Activated CD4-positive, alpha-beta T cell treated with anti-CD3 and anti-CD28 coated beads for 24 hours (primary cell): ENCODE measurements at places on chromosomes 11 and 22.
A peak's percentile ranks its signal among the peaks of the same experiment; 100 is the strongest.

GRCh38 chr11:67352546-67353316 lies 615 bp downstream of the POLD4 start:
- DNase-seq = no peak

GRCh38 chr11:108875134-108875533 lies 210.3 kb downstream of the DDX10 start:
- no peak for DNase-seq

DNA sequence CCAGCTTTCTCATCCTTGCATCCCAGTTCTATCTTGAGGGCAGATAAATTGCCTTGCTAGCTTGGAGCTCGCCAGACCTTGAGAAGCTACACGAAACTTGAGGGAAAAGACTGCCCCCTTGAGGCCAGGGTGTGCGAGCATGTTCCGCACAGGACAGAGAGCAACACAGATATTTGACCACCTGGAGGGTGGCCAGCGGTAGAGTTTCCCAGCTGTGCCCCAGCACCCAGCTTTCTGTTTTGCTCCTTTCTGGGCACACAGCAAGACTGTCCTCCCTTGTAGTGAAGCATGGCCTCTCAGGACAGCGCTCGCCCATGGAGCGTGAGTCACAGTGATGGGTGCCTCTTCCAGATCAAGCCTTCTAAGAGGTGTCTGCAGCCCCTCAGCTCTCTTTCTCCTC lies 23.5 kb downstream of the SPATA19 start:
- DNase-seq = peak; percentile 7

DNA sequence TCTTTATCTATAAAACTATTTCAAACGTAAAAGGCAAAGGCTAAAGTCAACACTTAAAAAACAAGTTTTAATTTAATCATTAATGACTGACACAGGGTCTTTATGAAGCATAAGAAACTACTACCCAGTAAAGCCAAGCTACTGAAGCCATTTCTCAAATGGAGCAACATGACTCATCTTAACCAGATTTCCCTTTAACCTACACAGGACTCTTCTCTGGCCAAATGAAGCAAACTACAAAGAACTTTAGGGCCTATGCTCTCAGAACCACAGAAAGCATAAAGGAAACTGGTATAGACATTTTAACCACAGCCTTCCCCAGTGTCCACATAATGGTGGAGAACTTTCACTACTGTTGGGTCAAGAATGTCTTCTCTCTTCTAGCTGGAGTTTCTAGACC lies 34.7 kb downstream of the ALG9 start:
- DNase-seq = no peak

DNA sequence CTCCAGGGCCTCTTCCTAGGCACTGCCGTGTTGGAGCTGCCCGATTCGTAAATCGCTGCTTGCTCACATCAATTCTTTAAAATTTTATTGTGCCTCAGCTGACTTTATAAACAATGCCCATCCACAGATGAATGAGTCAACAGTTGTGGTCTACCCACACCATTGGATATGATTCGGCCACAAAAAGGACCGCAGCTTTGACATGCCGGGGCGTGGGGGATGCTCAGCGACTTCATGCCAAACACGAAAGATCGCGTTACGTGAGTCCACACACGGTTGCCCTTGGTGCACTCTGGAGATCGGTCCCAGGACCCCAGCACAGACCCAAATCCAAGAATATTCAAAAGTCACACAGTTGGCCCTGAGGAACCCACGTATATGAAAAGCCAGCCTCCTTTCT lies 195.7 kb downstream of the CTTN start:
- DNase-seq = no peak

DNA sequence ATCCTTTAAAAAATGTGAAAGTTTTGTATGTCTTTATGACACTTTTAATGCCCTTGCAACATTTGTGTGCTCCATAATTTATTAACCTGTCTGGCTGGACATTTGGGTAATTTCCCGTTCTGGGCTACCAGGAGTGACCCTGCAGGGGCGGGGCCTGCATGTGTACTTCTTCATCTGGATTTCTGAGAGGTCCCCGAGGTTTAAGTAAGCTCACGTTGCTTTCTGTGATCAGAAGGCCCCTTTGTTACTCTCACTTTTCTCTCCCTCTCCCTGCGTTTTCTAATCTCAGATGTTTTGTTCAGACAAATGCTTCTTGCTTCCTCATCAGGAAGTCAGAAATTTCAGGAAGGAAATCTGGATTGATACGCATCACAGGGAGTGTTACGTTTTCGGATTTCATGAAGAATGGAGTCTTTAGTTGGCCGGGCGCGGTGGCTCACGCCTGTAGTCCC lies 78.9 kb upstream of the CRYBB3 start:
- no peak for DNase-seq

- DNase-seq = no peak
Observed at GRCh38 chr11:79362821-79363220, 78.0 kb downstream of the TENM4 start.

- DNase-seq = no peak
Observed at GRCh38 chr11:28464252-28464867, 356.2 kb downstream of the METTL15 start.

DNA sequence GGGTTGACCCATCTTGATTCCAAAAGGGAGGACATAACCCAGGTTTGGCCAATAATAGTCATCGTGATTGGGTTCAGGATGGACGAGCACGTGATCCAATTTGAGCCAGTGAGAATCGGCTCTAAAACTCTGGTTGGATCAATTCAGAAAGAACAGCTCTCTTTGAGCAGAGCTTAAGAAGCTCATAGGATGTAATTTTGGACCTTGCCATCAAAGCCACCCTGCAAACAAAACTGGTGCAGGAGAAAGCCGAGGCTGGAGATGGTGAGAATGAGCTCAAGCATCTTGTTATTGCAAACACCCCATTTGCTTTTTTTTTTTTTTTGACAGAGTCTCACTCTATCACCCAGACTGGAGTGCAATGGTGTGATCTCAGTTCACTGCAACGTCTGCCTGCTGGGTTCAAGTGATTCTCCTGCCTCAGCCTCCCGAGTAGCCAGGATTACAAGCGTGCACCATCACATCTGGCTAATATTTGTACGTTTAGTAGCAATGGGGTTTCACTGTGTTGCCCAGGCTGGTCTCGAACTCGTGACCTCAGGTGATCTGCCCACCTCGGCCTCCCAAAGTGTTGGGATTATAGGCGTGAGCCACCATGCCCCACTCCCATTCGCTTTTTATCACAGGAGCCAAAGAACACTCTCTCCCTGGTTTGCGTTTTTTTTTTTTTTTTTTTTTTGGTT lies 13.8 kb upstream of the MIAT start:
- DNase-seq = no peak

GRCh38 chr11:83336993-83337392 lies 50.8 kb upstream of the CCDC90B start:
- no peak for DNase-seq

DNA sequence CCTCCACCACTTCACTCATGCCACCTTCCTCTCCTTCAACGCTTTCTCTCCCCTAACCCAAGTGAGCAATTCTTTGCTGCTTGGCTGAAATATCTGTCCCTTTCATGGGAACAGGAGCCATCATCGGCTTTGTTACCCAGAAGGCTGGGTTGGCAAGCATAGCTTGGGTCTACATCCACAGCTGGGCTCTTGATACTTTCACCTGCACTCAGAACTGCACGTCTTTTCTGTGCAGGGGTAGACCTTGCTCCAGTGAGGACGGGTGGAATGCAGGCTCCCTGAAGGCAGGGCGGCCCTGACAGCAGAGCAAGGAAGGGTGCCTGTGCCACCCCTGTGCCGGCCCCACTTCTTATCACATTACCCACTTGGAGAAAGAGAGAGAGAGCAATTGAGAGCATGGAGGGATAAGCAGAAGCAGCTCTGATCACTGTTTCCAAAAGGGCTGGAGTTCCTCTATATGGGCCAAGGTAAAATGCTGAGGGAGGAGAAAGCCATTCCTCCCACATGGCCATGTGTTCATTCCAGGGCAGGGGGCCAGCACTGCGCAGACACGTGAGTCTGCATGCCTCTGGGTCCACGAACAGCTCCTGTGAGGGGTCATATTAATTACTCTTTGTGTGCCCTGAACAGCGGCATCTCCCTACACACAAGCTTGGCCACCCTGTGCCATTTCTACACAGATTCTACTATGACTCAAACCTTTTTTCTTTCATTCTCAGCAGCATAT lies 181.8 kb downstream of the BUD13 start:
- no peak for DNase-seq

DNA sequence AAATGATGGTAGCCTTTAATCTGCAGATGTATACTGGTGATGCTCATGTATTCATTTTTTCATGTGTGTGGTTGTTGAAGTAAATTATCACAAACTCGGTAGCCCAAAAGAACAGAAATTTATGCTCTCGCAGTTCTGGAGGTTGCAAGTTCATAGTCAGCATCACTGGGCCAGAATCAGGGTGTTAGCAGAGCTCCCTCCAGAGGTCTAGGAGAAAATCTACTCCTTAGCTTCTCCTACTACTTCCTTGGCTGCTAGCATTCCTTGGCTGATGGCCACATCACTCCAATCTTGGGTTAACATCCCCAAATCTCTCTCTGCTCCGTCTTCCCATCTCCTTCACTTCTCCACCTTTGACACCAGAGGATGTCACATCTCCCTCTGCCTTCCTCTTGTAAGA lies 45.3 kb upstream of the GALNT18 start:
- DNase-seq = no peak

DNA sequence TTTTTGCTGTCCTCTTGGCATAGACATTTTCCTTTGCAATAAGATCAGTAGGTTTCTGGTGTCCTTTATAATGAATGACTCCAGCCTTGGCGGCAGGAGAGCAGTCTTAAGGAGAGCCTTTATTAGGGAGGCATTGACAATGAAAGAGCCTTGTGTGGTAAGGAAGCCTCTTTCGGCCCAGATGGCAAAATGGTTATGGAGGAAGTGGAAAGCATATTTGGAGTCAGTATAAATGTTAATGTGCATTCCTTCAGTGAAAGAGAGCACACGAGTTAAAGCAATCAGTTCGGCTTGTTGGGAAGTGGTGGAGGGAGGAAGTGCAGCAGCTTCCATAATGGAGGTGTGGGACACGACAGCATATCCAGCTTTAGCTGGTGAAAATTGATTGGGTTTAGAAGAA lies 18.1 kb upstream of the ANO1 start:
- no peak for DNase-seq

DNA sequence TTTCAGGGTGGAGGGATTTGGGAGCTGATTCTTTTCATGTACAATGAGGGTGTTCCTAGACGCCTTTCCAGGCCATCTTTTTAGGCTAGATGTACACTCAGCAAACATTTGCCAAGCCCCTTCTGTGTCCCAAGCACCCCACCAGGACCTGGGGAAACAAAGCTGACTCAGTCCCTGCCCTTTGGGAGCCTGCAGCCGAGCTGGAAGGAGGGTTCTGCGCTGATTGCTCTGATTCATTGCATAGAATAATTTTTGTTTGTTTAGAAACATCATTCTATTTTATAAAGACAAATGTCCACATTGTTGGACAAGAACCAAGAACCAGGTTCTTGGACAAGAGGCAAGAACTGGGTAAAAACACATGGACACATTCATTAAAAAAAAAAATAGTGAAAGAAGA lies 16.7 kb downstream of the TP53AIP1 start:
- DNase-seq = no peak

GRCh38 chr11:120869097-120869496 lies 154.8 kb upstream of the TBCEL start:
- no peak for DNase-seq

DNA sequence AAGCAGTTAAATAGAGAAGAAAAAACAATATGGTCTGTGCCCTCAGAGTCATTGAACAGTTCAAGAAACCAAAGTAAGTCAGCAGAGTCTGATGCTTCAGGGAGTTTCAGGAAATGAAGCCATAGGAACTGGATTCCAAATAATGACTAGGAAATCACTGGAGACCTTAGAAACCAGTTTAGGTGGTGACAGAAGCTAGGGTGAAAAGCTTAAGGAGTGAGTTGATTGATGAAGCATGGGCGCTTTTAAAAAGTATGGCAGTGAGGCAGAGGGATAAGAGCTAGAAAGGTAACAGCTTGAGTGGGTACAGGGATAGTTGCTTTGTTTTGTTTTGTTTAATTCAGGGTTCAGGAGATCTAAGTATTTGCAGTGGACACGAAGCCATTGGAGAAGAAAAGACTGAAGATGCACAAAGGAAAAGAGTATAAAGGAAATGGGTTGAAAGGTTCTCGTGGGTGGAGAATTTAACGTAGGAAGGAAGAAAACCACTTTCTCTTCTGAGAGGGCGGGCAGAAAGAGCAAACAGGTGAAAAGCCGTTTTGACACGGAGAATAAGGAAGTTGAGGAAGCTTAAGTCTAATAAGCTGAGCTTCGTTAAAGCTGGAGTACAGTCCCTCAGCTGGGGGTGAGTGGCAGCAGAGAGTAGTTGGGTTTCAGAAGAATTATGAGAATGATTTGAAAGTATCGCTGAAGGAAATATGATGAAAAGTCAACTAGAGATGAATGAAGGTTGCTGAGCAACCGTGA lies 14.8 kb downstream of the SGSM3 start:
- no peak for DNase-seq

DNA sequence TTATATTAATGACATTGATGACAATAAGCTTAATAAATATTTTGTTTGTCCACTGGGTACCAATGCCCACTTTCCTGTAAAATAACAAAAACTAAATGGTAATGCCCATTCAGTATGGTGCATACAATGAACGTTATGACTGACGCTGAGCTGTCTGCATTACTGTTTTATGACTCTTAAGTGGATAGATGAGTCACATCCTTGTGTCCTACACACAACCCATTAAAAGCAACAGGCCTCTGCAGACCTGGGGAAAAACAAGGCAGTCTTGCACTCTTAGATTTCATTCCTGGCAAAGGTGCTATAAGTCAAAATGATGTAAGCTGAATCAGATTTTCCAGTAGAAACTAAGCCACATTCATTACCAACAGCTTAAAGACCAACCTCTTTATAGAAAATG lies 176.3 kb upstream of the TMEM45B start:
- DNase-seq = no peak

DNA sequence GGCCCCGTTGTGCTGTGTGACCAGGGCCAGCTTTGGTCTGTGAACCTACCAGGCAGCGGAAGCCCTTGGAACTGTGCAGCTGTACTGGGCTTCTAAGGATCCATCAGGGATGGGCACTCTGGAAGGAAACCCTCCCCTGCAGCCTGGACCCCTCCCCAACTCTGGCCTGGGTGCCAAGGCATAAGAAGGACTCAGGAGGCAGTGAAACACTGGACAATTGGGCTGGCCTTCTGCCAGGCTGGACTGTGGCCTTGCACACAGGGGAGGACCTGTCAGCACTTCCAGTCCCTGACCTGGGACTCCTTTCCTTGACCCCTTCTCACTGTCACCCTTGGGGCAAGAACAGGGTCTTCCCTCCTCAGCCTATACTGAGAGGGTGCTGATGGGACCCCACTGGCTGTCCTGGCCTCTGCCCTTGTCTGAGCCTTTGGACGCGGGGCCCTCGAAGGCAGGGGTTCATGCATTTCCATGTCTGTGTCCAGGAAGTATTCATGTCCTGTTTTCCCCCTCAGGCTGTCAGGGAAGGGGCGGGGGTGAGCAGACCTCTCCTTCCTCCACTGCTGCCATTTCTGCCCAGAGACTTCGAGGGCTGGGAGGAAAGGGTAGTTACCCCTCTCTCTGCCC lies 39.6 kb downstream of the PDE2A start:
- DNase-seq = no peak

- no peak for DNase-seq
Observed at GRCh38 chr11:34651551-34651950, 30.7 kb downstream of the EHF start.

- DNase-seq = no peak
Observed at GRCh38 chr11:127670374-127671119, 670.0 kb upstream of the KIRREL3 start.
